ENCODE measurements at places on chromosomes 6 and 20.

GRCh38 chr6:118825661-118826060, 68.3 kb upstream of the ASF1A start:
- DNase-seq: no peak

- no peak for DNase-seq
Observed at GRCh38 chr20:771741-772464, 3.6 kb upstream of the SLC52A3 start.

DNA sequence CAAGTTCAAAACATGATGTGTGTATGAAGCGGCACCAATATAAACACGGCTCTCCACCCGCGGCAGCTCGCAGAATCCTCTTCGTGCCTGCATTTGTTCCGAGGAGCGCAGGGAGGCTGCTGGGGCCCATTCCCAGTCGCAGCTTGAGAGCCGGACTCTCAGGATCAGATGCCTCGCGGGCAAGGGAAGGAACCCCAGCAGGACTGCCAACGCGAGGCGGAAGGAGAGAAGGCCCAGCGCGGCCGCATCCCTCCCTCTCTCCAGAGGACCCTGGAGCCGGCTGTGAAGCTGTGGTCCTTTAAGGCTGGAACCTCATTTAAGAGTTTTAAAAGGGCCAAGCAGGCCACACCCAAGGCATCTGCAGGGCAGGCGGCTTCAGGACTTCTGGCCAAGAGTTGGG, 44.2 kb upstream of the ZBP1 start:
- no peak for DNase-seq

DNA sequence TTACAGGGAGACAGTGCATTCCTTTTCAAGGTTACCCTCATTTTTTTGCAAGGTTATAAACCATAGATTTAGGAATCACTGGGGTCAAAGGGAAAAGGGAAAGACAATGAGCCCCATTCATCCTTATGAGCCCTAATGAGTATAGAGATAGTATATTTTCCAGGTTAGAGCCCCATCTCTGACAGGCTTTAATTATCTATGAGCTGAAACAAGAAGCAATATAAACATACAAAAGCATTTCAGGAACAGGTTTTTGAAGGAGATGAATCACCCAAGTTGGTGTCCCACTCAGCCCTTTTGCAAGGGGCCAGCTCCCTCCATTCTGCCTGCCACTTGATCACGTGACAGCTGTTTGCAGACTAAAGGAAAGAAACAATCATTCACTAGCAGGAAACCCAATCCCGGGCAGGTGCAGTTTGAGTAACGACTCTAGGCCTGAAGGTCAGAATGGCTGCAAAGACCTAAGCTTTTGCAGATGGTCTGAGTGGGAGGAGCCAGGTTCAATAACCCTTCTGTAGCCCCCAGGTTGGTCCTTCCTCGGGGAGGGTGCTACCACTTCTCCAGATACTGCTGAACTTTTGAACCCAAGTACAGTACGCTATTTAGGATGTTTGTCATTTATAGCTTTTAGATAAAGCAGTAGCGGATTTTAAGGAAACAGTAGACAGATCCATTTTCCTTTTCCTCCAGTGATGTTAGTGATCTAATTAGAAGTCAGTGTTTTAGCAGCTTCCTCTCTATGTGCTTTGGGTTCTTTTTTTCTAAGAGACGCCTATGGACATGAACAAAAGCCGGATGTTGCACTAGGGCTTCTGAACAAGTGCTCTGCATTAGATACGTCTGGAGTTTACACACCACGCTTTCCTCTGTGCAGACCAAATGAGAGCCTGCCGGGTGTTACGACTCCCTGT, 253.2 kb downstream of the SOX4 start:
- DNase-seq: no peak

DNA sequence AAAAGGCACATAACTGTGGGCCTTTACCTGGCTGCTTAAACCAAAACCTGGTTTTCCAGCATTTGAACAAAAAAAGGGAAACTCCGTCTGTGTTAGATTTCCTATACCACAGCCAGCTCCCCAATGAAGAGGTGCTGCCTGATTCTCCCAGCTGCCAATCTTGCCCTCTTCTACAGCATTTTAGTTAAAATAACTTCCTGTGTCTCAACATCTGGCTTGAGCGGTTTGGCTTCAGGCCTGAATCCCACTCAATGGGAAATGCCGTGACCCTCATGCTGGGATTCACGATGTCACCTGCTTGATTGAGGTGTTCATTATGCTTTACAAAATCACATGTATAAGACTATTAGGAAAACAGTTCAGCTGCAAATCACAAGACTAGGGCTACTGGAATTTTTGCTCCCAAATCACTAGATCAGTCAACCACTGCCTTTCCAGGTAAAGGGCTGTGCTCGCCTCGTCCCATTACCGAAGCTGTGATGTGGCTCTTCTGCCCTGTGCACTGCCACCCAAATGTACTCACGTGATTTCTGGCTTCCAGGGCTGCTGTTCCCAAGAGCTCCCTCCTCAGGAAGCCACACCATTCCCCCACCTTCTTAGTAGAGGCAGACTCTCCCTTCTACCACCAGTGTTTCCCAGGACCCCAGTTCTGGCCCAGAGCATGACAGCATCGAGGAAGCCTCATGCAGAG, 94.6 kb downstream of the PSMG4 start:
- no peak for DNase-seq

DNA sequence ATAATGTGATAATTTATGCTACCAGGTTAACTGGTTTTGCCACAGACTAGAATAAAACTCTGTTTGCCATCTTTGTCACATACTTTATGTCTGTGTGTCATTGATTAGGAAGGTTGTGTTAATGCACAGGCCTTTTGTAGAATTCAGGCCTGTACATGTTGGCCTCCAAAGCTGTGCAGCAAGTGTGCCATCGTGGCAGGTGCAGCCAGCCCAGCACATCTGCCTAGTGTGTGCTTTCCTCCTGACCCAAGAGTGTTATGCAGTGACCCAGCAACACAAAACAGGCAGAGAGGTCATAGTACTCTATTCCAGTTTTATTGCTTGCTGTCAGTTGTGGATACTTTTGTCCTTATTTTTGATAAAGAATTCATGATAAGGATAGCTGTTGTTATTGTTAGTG, 3.7 kb downstream of the MAP3K4 start:
- DNase-seq: no peak

DNA sequence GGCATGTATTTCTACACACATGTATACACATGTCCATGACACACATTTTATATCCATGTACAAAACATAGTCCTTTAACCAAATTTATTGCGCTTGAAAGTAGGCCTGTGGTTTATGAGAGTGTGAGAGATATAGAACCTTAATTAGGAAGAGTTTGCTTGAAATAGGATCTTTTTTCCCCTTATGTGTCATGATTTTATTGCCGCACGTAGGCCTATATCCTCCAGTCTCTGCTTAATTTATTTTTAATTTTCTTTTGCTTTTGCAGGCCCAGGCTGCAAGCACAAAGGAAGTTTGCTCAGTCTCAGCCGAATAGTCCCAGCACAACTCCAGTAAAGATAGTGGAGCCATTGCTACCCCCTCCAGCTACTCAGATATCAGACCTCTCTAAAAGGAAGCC, 205.9 kb downstream of the JARID2 start:
- DNase-seq: no peak

DNA sequence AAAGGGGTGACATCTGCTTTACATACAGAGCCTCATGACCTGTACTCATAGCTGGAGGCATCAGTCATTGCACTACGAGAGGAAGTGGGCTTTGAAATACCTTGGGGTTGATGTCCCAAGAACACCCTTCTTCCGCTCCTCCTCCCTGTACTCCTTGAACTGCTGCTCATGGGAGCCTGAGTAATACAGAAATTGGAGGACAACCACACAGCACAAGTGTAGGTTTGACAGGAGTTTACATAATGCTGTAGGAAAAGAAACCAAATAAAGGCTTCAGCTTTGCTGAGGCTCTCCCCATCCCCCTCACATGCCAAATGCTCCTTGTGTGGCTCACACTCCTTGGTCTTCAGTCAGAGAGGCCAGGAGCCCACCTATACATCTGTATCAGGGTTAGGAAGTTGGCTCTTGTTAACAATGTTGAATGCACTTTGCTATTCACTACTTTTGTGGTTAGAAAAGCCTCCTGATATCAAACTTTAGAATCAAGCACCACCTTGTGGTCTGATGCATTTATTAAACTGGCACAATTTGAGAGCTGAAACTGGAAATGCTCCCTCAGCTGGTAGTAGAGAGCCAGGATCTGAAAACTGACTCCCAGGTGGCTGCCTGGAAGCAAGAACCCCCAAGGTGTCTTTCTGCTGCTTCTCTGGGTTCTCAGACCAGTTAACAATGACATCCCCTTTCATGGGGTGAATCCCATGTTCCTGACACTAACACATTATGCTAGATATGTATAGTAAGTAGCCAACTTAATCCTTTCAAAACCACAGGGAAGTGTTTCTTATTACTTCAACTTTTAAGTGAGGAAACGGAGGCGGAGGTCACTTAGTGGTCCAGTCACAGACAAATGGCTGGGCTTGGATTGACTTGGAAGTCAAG, 56.2 kb upstream of the EDN1 start:
- no peak for DNase-seq

GRCh38 chr6:897528-898207, 204.7 kb upstream of the EXOC2 start:
- no peak for DNase-seq

DNA sequence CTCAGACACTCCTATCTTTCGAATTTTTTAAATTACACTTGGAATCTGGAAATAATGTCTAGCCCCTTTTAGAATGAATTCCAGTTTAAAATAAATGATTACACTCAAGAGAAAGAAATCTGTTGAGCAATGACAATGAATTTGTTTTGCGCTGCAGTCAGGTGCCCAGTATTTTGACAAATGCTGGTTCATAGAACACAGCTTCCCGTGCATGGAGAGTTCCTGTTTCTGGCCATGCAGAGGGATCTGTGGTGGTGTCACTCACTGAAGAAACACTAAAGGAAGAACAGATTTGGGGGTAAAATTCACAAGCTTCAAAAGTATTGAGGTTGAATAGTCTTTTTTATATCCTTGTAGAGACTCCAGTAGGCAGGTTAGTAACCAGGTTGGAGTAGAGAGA, 113.4 kb upstream of the CEP85L start:
- no peak for DNase-seq

GRCh38 chr6:77880501-77880900, 227.7 kb downstream of the MEI4 start:
- no peak for DNase-seq

DNA sequence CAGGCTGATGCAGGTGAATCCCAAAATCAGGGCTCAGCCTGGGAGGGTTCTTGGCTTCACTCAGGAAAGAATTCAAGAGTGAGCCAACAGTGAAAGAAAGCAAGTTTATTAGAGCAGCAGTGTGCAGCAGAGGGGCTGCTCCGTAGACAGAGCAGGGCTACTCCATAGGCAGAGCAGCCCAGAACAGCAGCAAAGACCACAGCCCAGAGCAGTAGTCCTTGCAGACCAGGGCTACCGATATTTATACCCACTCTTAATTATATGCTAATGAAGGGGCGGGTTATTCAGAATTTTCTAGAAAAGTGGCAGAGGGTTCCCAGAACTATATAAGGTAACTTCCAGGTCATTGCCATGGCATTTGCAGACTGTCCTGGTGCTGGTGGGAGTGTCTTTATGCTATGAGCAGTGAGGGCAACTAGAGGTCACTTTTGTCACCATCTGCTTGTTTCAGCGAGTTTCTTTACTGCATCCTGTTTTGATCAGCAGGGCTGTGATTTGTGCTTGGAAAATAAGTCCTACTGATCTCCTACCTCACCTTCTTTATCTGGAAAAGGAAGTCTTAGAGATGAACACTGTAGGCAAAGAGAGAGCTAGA, 39.8 kb upstream of the PTPN1 start:
- peak; percentile 25 for DNase-seq

DNA sequence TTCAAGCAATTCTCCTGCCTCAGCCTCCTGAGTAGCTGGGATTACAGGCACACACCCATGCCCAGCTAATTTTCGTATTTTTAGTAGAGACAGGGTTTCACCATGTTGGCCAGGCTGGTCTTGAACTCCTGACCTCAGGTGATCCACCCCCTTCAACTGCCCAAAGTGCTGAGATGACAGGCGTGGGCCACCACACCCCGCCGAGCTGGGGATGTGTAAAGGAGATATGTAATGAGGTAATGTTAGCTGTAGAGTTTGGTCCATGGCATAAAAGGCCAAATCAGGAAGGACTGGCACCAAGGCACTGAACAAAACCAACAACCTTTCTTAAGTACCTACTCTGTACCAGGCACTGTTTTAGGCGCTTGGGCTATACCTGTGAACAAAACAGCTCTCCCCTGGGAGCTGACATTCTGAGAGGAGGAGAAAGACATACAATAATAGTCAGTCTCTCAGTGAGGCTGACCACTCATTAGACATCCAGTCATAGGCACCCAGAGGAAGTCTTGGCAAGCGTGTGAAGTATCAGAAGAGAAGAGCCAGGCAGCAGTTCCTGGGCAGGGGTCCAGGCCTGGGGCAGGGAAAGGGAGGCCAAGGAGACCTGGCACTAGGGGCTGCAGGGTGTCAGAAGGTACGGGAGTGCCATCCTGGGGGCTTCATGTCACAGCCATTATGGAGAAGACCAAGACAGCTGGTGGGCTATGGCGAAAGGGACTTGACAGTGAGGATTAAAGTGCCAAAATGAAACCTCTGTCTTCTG, 164.8 kb upstream of the DTNBP1 start:
- DNase-seq: no peak

DNA sequence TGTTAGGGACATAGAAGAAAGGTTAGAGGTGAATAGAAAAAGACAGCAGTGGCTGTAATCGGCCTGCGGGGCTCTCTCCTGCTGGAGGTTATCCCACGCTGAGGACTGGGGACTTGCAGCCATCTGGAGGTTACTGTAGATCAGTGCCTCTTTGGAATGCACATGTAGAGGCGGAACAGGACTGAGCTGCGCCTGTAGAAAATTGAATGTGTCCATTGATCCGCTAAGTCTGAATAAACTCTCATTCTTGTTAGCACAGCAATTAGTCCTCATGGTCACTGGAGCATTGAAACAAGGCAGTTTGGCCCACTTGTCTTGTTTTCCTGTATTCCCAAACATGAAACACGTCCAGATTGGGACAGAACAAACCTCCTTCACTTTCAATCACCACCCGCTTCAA, 46.3 kb upstream of the F13A1 start:
- no peak for DNase-seq

- DNase-seq: no peak
Observed at GRCh38 chr20:56488566-56488965, 20.1 kb downstream of the RTF2 start.
